ENCODE measurements at places on chromosomes 1 and 21. TPM values are rescaled to one million over a fixed set of nuclear protein-coding genes. Genes with fewer than 3 reads are reported as not detected.
A peak's percentile ranks its signal among the peaks of the same experiment; 100 is the strongest.

DNA sequence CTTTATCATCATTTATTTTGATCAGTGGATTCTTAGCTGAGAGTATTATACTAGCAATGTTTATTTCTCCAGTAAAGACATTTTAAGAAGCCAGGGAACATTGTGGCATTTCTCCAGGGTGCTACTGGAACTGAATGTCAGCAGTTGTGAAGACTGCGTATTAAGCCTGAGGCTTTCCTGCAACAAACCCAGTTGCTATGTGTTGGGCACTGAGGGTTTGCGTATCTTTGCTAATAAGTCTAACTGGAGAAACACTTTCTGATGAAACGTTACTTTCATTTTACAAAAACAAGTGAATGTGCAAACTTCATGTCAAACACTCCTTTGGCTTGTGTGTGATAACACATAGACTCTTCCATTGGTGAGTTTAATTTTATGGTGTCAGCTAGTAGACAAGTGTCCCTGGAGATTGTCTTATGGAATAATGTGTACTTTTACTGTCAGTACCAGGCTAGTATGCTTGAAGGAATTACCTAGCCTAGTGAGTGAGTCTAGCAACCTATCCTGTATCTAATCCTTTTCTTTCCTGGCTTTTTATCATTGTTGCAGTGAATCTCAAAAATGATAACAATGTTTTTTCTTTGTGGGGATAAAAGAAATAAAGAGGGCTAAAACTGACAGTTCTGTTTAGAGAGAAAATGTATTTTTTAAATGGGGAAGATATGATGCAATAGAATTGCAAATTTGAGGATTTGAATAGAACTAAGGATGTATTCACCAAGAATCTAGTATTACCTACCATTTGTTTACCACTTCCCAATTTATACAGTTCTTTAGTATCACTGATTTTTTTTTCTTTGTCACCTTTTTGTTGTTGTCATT is 70.1 kb downstream of the MTR start:
- DNase-seq, result no peak

DNA sequence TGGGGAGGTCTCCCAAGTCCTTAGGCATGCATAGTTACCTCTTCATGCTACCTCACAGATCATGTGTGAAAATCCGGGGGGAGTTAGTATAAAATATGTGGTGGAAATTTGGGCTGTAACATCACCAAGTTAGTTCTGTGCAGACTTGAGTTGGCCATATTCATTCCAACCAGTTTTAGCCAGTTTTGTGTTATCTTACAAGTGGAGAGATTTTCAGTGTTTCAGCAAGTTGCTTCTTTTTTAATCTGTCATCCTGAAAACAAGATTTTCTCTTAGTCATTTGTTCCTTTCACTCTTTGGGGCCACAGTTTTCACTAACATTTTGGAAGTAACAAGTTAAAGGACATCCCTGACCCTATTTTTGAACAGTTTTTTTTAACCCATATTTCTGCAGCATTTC is 11.3 kb downstream of the SLC25A24 start:
- no peak for DNase-seq

DNA sequence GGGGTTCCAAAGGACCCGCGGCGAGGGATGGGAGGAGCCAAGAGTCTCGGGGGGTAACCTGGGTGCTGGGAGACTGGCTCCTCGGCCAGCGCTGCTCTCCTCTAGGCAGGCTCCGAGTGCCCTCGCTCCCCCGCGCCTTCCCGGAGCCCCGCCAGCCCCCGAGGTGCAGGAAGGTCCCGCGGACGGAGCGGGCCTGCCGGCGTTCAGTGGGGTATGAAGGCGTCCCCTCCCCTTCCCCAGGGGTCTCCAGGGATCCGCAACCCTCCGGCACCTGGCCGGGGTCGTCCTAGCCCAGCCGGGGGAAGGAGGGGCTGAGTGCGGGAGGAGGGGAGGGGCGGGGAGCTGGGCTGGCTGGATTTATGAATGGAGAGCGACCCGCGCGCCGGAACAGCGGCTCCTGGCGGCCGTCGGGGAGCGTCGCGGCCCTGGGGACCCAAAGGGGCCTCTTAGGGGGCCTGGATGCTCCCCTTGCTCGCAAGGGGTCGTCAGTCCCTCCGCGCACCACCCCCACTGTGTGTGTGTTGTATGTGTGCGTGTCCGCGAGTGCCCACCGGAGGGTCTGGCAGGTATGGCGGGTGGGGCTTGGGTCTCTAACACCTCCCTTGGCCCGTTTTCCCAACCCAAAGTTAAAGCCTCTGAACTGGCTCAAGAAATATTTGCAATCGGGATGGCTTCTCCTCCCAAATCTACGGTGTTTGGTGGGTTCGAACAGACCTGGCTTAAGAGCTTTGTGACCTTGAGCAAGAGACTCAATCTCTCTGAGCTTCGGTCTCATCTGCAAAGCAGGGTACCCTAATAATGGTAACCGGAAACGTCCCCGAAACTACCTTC is 642 bp downstream of the HCRTR1 start:
- DNase-seq, result peak; percentile 48

- DNase-seq, result peak; percentile 39
Measured at GRCh38 chr1:117093870-117094621, 27.5 kb downstream of the TRIM45 start.

Gene RAB7B
- total RNA-seq, result not detected

Measured in SJCRH30 (cell line).